Myocyte (in vitro differentiated cells): ENCODE measurements at places on chromosomes 5 and 9. TPM values are rescaled to one million over a fixed set of nuclear protein-coding genes. Genes with fewer than 3 reads are reported as not detected.

The MYOT gene
- 1.7 and 23.8 TPM in 2 replicates for total RNA-seq

The IRX1 gene
- total RNA-seq = not detected in 2 replicates

The DBH gene
- 0.16 and 1.5 TPM in 2 replicates for total RNA-seq

The KIAA0825 gene
- total RNA-seq = 2.9 and 3.4 TPM in 2 replicates

The SDHA gene
- 142 and 184 TPM in 2 replicates for total RNA-seq

The GLDC gene
- total RNA-seq = 0.26 and 0.62 TPM in 2 replicates

The SPOCK1 gene
- total RNA-seq = 9.5 and 9.7 TPM in 2 replicates

GRCh38 chr5:38384396-38384795 is 126.0 kb downstream of the EGFLAM start:
- DNase-seq = peak; percentile 64

DNA sequence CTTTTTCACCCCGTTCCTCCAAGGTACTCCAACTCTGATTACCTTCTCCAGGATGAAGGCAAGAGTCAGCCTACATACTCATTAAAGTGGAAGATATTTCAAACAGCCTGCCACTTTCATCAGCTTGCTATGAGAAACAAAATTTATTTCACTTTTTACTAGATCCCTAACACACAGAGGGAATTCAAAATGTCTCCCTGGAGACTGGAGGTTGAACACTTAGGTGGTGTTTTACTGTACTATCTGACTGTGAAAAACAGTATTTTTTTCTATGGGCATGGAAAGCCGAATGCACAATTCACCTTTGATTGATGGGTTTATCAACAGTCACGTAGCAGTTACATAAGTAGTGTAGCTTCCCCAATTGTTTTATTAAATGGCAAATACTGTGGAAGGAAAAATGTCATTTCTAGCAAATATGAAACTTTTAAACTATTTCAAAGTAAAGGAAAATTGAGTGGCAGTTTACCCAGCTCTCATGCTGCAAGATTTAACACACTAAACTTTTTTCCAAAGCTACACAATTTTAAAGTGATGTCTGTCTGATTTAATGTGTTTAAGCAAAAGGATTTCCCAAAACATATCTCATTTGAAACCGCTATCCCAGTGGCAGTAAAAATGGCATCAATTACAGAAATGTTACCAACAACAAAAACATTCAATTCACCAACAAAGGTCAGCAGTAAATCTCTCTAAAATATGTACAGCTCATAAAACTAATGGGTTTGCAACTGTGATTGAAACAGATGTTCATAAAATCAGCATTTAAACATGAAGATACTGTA is 125.0 kb upstream of the TLE4 start:
- no peak for DNase-seq

GRCh38 chr9:127166651-127167524 is 44.5 kb upstream of the ANGPTL2 start:
- peak; percentile 34 for DNase-seq

DNA sequence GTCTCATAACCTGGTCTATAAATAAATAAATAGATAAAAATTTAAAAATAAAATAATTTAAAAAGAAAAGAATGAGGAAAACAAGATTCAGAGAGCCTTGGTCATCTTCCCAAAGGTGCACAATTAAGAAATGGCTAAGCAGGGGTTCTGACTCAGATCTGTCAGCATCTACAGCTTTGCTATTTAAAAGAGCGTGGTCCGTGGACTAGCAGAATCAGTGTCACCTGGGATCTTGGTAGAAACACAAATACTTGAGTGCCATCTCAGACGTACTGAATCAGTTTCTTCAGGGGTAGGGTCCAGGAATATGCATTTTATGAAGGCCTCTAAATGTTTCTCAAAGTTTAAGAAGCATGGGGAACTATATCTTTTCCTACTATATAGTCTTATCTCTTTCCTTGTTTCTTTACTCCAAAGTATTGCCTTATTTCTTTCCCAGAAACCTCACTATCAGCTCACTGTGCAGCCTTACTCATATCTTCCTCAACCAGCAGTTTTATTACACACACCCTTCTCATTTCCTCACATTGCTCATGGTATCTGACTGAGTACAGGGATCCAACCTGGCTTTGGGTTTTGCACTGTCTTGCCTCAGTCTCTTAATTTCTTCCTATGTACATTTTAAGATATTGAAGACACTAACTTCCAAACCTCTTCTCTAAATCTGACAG is 58.6 kb downstream of the TMC1 start:
- DNase-seq = no peak

DNA sequence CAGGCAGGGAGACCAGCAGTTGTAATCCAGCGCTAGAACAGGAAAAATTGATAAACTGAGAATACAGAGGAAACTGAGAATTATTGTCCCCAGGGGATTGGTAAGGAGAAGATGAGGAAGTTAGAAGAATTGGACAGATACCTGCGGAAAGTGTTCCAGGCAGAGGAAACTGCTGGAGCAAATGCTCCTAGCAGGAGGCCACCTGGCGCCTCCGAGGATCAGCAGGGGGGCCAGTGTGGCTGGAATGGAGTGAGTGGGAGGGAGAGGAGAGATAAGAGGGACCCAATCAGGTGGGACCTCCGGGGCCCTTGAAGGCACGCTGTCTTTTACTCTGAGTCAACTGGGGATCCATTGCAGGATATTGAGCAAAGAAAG is 695 bp upstream of the ANXA6 start:
- DNase-seq = no peak

GRCh38 chr5:135162661-135163265 is 128.7 kb upstream of the PITX1 start:
- DNase-seq = peak; percentile 9

DNA sequence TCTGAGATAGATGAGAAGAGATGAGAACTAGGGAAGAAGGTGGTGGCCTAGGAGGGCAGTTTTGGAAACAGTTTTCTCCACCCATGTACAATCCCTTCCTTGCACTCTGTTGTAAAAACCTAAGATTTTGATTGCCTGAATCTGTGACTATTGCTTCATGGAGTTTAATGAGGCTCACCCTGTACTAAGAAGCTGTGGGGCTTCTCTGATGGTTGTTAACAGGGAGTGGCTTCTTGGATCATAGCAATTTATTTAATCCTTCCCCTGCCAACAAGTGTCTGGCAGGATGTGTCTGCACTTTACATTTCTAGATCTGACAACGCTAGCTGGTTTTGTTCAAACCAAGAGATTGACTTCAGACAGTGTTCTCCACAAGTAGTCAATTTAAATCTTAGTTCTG is 74.7 kb upstream of the C5orf46 start:
- DNase-seq = no peak

- no peak for DNase-seq
Measured at GRCh38 chr5:116673453-116673852, 98.8 kb upstream of the SEMA6A start.

DNA sequence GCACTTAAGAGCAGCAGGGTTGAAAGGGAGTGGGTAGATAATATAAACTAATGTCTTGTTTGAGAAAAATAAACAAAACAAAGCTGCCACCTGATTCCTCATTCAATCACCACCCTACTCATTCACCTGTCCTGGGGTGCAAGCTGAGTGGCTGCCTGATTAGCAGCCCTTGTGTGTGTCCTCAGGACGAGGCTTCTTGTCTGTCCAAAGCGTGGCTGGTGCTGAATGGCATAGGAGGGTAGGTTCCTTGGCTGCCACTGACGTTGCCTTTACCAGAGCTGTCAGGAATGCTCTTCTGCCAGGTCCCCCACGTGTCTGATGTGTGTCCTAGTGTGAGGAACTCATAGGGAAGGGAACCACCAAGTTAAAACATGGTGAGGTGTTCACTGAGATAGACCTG is 146.6 kb upstream of the SLC24A2 start:
- DNase-seq = no peak

- peak; percentile 24 for DNase-seq
Measured at GRCh38 chr5:6328173-6328572, 50.2 kb downstream of the MED10 start.

DNA sequence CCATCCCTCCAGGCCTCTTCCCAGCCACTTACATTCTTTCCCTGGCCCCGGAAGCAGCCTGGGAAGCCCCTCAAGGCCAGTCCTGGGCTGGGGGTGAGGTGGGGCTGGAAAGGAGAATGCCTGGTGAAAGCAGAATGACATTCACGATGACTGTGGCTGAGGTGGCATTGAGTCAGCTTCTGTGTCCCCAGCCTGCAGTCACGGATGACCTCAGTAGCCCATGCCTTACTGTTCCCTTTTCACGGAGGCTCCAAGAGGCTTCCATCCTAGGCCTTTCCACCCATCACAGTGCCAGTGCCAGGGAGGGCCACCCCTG is 2.7 kb downstream of the PRDM12 start:
- DNase-seq = no peak

GRCh38 chr9:124308606-124309491 is 51.1 kb downstream of the NEK6 start:
- DNase-seq = no peak

GRCh38 chr5:113378081-113378480 is 56.7 kb downstream of the TSSK1B start:
- DNase-seq = no peak

DNA sequence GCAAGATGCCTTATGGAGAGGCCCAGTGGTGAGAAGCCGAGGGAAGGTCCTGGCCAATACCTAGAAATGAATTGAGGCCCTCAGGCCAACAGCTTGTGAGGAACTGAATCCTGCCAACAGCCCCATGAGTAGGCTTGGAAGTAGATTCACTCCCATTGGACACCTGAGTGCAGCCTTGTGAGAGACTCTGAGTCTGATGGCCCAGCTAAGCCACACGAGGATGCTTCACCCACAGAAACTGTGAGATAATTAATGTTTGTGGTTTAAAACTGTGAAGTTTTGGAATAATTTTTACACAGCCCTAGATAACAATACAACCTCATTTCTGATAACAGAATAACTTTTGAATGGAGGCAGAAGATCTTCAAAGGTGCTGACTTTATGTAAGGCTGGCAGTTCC is 65.9 kb upstream of the DAP start:
- DNase-seq = no peak

- peak; percentile 60 for DNase-seq
Measured at GRCh38 chr9:715743-716400, 125.6 kb upstream of the DMRT1 start.
